ENCODE measurements at places on chromosomes 6 and 20.
A peak's percentile ranks its signal among the peaks of the same experiment; 100 is the strongest.

DNA sequence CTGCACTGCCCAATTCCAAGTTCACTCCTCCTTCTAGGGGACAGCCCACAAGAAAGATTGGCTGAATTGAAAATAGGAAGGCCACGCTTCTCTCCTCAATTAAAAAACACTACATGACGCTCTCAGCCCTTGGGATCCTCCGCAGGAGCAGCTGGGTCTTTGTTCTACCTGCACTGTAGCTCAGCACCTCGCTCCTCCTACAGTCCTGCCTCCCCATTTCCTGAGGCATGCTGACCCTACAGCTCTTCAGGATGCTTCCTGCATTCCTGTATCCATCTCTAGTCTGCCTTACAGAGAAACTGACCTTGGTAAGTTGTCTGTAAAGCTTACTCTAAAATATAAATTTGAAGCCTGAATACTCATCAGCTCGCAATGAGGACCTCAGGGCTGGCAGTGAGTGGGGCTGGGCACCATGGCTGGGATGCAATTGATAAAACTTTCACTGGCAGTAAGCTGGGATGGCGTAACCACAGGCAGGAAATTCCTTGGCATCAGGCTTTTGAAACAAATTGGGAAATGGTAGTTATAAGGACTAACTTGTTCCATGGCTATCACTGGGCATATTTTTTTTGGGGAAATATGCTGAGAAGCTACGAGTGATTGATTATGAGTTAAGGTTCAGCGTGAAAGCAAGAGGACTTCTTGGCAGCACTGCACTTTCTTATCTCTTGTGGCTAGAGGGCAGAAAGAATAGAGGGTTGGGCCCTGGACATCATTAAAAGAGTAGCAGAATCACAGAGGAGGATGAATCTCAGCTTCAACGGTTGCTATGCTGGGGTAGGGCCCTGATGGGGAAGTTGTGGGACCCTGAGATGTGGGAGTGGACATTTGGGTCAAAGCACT, 11.7 kb upstream of the SIRPB1 start:
- no peak for DNase-seq

- no peak for DNase-seq
These were observed 333.4 kb upstream of the CHD6 start for GRCh38 chr20:41951615-41952014.

GRCh38 chr6:44661221-44662008, 273.9 kb downstream of the CDC5L start:
- no peak for DNase-seq

- DNase-seq = no peak
These were observed 101.5 kb upstream of the MARCKS start for GRCh38 chr6:113755449-113756289.

GRCh38 chr6:99366852-99367251, 17.4 kb upstream of the FAXC start:
- DNase-seq = no peak

GRCh38 chr6:147204843-147205311, 660 bp downstream of the STXBP5 start:
- DNase-seq = no peak

DNA sequence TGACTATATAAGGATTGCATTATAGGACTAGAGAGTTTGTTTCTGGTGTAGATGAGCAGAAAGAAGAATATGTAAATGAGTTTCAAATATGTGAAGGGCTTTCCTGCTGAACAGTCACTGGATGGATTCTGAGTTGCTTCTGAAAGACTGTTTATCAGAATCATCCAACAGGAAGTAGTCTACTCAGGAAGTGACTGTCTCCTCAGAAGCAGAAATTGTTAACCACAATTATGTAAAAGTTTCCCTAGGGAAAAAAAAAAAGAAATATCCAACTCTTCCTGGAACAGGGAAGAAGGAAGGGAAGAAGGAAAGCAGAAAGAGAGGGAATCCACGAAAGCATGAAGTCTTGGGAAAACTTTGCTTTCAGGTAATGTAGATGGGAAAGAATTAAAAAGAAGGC, 138.9 kb downstream of the TENT5A start:
- DNase-seq = no peak

DNA sequence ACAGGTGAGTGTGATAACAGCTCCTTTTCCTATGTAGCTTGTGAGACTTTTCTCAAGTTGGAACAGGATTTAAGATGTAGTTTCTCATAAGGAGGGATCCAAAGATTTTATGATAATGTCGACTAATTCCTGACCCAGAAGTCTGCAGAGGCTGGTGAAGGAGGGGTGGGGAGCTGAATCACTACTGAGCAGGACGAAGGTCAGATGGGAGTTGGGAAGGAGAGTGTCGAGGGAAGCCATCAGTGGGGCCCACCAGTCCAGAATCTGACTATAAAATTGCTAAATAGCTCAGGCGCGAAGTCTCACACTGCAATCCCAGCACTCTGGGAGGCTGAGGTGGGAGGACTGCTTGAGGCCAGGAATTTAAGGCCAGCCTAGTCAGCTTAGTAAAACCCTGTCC, 32.3 kb upstream of the CDYL start:
- no peak for DNase-seq

- peak; percentile 75 for DNase-seq
These were observed 43.1 kb upstream of the NEDD9 start for GRCh38 chr6:11275598-11275997.

GRCh38 chr6:125746019-125746414, 3.4 kb upstream of the HEY2 start:
- DNase-seq = no peak

DNA sequence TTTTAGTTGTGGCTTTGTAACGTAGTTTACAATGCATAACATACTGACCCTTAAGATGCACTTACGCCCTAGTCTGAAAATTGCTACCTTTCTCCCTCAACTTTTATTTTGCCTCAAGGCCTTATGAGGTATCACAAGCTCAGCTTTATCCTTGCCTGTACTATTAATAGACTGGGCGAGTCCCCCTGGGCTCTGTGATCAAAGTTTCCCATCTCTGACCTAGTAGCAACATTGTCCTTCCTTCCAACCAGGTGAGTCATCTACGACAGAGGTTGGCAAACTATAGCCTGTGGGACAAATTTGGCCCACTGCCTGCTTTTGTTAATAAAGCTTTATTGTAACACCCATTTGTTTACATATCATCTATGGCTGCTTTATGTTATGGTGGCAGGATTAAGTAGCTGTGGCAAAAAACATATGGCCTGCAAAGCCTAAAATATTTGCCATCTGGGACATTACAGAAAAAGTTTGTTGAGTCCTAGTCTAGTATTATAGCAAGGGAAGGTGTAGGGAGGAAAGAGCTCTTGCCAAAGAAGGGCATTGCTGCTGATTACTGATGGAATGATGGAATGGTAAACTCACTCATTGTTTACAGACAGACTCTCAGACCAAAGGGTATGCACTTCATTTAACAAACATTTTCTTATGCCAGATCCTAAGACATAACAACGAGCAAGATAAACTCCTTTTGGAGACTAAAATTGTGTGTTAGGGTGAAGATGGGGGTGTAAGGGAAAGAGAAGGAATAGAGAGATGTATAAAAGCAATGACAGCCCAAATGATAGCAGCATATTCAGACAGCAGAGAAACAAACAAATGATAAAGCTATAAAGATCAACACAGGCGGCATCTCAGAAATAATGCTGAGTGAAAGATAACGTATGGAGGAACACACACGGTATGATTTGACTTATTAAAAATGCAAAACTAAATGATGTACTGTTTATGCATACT, 74.2 kb downstream of the SLC22A23 start:
- no peak for DNase-seq

DNA sequence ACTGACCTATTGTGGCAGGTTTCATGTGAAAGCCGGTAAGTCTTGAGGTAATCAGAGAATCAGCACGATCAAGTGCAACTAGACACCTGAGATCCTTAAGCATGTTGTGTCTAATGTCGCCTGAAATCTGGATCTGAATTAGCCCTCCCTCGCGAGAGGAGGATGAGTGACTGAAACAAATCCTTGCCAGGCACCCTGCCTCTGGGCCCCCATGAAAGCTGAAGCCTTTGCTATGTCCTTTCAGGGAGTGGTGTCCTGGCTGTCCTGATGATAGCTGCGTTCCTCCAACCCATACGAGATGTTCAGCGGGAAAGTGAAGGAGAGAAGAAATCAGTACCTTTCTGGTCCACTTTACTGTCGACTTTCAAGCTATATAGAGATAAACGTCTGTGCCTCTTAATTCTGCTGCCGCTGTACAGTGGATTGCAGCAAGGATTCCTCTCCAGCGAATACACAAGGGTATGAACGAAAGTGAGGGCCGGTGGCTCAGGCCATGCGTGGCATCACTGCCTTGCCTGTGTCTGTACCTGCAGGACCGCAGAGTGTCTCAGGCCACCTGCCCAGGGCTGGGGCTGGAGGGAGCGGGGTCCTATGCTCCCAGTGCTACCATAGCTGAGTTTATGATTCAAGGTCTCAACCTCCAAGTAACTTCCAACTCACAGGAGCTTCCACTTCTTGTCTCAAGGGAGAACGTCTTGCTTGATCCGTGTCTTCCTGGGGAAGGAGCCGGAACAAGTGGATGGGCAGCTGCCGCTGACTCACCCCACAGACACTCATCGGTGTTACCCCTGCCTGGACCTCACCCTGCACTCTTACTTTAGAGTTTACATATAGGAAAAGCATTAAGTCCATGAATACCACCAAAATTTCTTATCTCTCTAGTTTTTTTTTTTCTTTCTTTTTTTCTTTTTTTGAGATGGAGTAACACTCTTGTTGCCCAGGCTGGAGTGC, 12.8 kb downstream of the UNC93A start:
- DNase-seq = no peak

GRCh38 chr20:2280082-2280481, 15.7 kb upstream of the TGM3 start:
- DNase-seq = no peak

DNA sequence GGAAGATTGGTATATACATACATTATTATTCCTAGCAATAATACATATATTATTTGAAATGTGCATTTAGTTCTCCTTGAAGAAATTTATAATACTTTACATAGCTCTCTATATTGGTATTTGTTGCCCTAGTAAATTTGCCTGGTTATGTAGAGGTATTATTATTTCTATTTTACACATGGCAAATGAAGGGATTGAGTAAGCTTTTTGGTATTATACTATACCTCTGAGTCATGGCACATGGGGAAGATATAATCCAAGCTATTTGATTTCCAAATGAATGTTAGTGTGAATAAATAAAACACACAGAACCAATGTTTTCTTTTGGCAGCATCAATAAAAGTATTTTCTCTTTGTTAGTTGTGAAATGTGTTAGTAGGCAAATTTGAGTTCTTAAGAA, 409.6 kb upstream of the SLC35B3 start:
- no peak for DNase-seq

GRCh38 chr6:14645841-14646240, 528.3 kb downstream of the CD83 start:
- no peak for DNase-seq

DNA sequence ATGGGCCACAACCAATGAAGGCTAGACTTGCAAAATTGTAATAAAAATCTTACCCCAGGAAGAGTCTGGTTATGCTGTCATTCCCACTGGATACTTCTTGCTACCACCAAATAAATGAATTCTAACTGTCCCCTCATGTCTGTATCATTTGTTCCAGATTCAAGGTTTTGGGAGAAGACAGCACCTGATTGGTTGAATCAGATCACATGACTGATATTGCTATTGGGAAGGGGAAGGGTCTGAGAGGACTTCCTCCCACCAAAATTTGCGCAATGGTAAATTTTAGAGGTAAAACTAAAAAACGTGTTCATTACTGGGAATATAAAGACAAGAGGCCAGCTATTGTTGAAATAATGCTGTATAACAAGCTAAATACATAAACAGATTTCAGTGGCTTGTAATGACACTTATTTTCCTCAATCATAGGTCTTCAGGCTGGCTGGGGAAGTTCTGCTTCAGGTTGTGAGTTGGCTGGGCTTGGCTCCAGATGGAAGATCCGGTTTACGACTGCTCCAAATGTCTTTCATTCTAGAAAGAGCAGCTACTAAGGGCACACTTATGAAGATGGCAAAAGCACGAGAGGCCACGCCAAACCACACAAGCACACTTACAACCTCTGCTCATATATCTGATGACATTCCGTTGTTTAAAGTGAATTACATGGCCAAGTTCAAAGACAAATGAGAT, 27.1 kb upstream of the TASP1 start:
- no peak for DNase-seq

GRCh38 chr6:159728531-159728964, 1.2 kb downstream of the WTAP start:
- DNase-seq = no peak

DNA sequence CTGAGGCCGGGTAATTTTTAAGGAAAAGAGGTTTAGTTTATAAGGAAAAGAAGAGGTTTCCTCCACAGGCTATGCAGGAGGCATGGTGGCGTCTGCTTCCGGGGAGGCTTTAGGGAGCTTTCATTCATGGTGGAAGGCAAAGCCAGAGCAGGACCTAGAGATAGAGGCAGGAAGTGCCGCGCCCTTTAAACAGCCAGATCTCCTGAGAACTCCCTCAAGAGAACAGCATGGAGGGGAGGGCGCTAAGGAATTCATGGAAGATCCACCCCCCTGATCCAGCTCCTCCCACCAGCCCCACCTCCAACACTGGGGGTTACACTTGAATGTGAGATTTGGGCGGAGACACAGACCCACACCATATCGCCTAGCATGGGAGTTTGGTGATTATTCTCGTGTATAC, 13.9 kb upstream of the DACT2 start:
- no peak for DNase-seq

DNA sequence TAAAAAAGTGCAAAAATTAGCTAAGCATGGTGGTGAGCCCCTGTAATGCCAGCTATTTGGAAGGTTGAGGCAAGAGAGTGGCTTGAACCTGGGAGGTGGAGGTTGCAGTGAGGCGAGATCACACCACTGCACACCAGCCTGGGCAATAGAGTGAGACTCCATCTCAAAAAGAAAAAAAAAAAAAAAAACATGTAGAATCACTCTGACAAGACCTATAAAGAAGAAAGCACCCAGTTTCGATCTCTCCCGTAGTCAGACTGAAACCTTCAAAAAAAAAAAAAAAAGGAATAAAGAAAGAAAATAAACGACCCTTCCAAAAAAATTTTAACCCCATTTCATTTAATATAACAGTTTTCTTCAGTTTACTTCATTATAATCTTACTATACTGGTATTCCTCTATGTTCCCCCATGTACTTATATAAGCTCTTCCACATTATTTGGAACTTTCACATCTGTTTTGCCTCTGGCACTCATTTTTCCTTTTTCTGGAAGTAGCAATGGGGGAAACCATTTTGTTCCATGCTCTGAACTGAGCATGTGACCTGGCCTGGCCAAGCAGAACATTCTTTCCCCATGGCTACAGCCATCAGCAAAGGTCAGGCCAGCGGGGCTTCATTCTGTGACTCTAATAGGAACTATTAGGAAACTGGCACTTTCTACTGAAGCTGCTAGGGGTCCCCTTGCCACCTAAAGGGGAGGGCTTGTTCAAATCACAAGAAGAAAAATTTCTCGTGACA, 9.6 kb downstream of the SLC18B1 start:
- no peak for DNase-seq

DNA sequence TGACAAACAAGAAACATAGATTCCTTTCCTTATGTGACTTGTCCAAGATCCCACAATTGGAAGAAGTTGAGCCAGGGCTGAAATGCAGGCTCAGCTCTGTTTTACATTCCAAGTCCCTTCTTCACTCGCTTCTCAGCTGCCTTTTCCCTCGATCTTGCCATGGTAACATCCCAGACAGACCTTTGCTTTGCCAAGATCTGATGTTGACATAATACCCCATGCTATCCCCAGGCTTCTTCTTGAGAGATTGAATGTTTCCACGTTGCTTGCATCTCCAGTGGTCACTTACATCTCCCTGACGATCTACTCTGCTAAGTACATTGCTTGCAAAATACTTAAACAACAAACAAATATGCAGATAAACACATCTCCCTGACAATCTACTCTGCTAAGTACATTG, 63.5 kb downstream of the TBXT start:
- no peak for DNase-seq

Data from bone marrow (tissue), 2 donors.